ENCODE measurements at places on chromosomes 13 and 19.
A peak's percentile ranks its signal among the peaks of the same experiment; 100 is the strongest.

- peak; percentile 74 for DNase-seq
These were observed 11.1 kb upstream of the DHRS12 start for GRCh38 chr13:51814825-51815650.

DNA sequence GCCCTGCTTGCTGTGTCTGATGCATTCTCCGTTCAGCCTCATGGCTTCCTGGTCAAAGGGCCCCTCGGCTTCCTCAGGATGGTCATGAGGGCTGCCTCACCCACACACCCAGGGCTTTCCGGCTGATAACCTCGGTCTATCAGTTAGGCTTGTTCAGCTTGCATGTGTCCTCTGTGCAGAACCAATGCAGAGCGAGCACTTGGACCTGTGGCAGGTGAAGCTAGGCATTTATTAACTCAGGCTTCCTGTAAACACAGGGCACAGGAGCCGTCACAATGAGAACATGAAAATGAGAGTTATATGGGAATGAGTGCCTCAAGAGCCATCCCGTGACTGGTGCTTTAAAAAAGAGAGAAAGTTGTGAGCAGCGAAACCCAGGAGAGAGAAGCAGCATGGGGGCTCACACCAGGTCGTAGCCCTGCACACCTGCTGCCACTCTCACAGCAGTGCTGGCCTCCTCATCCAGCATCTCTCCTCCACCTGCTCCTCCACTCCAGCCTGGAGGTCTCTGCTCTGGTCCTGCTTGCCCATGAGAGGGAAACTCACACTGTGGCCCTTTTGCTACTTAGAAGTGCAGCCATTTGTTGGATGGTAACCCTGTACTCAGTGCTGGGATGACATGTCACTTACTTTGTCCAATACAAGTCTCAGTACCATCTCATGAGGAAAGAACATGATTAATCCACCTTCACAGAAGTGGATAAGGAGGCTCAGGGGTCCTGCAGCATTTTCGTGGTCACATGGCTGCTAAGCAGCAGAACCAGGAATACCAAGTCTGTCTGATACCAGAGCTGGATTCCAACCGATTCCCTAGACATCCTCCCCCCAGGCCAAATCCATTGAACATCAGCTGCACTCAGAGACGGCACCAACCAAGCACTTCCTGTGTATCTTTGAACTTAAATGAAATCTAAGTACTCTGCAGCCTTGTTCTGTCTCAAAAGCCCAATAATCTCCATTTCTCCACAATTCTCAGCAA lies 50.5 kb upstream of the IRS2 start:
- peak; percentile 70 for DNase-seq

DNA sequence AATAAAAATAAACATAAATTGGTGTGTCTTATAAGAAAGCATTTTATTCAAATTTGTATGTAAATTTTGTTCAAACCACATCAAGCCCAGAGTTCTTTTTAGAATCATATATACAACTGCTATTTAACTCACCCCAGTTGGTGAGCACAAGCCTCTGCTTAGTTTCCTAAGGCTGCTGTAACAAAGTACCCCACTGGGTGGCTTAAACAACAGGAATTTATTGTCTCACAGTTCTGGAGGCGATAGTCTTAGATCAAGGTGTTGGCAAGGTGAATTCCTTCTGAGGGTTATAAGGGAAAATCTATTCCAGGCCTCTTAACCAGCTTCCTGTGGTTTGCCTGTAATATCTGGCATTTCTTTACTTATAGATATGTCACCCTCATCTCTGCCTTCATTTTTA lies 1133.5 kb downstream of the OLFM4 start:
- DNase-seq, result no peak

DNA sequence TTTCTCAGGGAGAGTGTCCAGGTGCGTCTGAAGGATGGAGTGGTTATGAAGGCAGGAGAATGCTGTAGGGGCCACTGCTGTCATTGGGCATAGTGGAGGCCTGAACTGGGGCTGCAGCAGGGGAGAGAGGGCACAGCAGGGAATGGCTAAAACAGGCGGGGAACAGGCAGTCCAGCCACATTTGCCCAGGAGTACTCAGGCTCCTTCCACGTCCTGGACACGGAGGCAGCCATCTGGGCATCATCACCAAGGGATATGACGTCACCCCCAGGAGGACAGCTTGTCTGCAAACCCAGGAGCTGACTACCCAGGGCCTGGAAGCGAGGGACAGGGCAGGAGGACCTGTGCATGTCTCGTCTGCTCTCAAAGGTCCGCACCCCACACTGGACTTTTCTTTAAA lies 22.2 kb downstream of the VSTM2B start:
- DNase-seq, result no peak

DNA sequence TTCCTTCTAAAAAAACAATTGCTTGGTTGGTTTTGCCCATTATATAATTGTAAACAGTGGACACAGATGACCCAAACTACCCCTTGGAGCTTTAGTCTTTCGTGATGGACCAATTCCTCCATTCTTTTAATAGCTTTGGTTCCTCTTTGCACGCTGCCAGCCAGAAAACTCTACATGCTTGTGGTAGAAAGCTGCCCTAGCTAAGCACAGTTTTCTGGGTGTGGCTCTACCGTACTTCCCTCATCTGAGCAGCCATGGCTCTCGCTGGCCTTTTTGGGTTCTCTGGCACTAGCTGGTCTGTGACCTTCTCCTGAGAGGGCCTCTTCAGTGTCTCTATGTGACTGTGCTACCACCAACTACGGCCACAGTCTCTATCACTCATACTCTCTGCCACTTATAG lies 29.9 kb upstream of the CEBPA start:
- DNase-seq, result no peak

GRCh38 chr13:106415971-106416370 lies 119.5 kb downstream of the EFNB2 start:
- no peak for DNase-seq

- no peak for DNase-seq
These were observed 111.3 kb downstream of the ZDHHC20 start for GRCh38 chr13:21347753-21348318.

- peak; percentile 53 for DNase-seq
These were observed 113.7 kb downstream of the DNAJC15 start for GRCh38 chr13:43136920-43137575.

Data from left lobe of liver (tissue), 2 donors.